ENCODE measurements at places on chromosomes 13 and 19.

DNA sequence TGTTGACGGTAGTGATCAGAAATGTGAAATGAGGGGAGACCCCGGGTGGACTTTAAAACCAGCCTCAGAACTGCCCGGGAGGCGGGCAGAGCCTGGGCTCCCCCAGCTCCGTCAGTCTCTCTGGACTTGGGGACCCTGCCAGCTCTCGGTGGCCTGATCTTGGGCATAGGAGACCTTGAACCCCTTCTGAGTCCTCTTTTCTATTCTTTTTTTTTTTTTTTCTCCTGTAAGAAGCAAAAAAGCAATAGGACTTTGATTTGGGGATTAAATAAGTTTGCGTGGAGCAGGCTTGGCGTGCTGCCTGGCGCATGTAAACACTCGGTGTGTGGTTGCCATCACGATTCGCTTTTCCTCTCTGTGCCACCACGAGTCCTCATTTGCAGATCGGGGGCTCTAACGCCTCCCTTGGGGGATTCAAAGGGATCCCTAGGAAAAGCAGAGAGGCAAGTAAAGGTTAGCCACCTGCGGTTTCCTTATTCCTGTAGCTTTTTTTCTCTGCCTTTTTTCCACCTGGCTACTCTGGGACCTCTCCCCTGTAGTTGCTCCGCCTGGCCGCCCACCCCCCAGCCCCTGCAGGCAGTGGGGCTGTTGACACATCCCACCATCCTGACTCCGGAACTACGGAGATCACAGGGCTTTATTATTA, 1.3 kb downstream of the SAFB start:
- DNase-seq, result no peak

DNA sequence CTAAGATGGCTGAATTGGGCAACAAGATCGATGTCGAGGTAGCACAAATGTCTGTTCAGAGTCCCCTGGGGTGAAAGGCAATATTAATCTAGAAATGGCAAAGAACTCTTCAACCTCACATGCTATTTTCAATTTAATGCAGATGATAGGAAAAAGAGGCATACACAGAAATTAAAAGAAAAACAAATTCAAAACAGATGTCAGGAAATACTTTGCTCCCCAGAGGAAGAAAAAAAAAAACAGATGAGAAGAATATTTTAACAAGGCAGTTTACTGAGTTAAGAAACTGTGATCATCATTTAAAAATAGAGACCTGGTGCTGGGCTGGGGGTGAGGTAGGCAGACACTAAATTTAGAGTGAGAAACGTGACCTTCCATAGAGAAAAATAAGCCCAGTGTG, 421.9 kb upstream of the ARGLU1 start:
- DNase-seq, result peak; percentile 73

DNA sequence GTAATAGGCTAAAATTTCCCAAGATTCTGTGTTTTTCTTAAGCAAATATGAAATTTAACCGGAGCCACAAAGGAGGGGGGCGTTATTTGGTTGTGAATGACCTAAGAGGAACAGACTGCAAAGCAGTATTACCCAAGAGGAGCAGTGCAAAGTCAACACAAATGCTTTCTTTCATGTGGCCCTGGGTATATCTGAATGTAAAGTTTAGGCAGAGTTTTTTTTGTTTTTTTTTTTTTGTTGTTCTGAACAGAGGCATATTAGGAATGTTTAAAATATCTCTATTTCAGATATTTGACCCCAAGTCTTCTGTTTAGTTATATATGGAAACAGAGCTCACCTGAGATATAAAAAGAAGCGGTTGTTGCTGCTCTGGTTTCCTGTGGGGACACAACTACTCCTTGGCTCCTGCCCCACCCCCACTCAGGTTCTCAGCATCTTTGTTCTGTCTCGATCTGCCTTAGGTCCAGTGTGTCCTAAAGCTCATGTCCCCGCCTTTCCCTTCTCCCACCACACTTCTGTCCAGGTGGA, 220.7 kb downstream of the RFC3 start:
- no peak for DNase-seq

DNA sequence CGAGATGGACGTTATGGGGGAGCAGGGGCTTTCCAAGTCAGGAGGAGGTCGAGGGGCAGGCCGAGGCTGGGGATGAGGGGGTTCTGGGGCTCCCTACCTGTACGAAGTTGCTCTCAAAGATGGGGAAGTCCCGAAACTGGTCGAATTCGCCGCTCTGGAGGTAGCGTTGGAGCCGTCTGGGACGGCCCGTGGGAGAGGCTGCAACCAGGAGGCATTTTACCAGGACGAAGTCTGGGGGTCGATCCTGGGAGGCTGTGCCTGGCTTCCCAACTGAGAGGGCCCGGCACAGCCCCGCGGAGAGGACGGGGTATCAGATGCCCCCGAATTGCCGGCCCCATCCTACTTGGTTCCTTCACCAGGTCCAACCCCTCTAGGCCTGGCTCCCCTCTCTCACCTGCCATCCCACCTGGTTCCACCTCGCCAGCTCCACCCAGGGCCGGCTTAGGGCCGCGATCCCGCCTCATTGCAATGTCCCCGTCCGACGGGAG, 527 bp upstream of the EMC10 start:
- no peak for DNase-seq

- DNase-seq, result no peak
Observed at GRCh38 chr13:111537843-111538499, 217.5 kb downstream of the TEX29 start.

DNA sequence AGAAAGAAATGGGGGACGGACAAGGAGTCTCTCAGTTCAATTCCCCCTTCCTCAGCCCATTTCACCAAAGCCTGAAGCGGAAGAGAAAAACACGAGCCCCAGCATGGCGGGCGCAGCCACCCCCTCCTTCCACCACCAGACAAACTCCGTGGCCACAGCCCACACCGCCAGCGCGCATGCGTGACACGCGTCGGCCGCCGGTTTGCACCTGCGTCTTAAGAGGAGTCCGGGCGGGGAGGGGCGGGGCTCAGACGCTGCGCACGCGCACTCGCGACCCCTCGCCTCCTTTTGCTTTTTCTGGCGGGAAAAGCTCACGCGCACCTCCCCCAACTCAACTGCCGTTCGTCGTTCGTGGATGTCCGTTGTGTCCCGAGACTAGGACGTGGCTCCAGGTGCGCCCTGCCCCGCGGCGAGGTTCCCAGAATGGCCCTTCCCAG, at the start of gene KASH5:
KASH5 (plus strand) TSS at position 314 of the 437 bp plus-strand sequence. CDS start 2,635 bp downstream, outside the sequence.
- DNase-seq, result no peak

DNA sequence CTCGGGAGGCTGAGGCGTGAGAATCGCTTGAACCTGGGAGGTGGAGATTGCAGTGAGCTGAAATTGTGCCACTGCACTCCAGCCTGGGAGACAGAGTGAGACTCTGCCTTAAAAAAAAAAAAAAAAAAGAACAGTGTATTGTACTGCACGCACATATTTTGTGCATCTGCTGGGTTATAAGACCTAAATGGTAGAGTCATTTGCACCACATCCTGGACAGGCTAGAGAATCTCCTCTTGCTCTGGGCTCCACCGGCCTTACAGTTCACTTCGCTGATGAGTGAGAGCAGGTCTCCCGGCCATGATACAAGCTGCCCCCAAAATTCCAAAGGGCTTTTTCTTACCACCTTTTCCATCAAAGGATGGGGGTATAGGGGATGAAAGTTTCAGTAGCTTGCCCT, 7.2 kb upstream of the SAE1 start:
- DNase-seq, result no peak

GRCh38 chr19:50659318-50660087, 10.3 kb downstream of the C19orf81 start:
- no peak for DNase-seq

Measured in SK-N-MC (cell line).